ENCODE measurements at places on chromosomes 1 and 21.

GRCh38 chr1:174080819-174081218 lies 58.7 kb upstream of the RC3H1 start:
- DNase-seq, result no peak

DNA sequence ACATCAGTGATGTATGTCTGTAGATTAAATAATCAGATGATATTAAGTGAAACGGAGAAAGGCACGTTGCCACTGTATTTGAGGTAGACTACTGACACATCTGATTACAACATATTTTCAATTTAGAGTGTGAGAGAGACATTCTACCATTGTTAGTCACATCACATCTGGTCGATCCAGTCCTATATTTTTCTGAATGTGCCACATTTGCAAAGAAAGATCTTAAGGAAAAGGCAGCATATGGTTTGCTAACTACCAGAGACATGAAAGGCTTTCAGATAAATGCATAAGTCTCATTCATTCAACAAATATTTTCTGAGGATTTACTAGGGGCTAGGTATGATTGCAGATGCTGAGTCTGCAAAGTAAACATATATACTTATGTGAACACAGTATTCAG lies 114.3 kb upstream of the RUNX1 start:
- DNase-seq, result no peak

DNA sequence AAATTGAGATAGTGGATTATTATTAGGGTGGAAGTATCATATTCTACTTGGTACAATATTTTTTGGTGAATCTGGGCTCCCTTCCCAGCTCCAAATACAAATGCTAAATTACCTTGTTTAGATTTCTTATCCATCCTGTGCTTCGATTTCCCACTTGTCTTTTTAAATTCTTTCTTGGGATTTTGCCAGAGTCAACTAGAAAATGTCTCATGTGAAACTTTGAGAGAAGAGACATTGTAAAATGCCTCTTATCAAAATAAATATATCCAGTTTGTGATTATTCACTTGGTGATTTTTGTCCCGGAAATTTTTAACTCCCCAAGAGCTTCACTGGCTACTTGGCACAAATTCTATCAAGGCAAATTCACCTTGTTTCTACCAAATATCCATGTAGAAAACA lies 202.0 kb downstream of the FMN2 start:
- no peak for DNase-seq

DNA sequence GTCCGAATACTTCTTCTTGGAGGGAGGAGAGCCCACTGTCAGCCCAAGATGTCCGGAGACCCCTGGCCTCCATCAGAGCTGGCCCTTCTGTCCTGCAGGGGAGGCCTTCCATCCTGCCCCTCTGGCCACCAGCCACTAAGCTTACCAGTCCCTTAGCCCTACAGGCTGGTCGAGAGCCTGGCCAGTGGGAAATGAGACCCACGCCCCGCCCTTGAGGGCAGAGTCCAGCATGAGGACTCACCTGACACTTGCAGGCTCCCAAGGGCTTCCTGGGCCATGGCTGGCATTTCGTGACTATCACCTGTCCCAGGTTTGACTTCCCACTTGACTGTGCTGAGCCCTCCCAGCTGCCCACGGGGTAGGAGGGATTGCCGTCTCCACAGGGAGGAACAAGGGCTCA lies 361.8 kb upstream of the VAMP3 start:
- no peak for DNase-seq

DNA sequence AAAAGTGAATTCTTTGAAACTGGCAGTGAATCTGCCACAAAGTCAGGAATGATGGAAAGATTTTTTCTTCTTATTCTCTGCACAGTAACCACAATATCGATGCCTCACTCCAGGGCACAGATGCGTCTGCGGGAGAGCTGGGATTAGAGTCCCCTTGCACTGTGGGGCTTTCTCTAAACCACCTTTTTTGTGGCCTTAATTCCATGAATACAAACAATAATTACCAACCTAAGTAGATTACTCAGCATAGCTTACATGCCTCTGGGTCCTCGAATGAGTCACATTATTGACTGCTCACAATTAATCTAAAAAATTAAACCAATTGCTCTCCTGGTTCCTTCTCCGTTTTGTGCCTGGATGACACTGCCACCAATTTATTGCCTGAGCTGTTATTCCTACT lies 125.8 kb downstream of the KAZN start:
- no peak for DNase-seq

Measured in stimulated activated CD4-positive, alpha-beta T cell treated with anti-CD3 and anti-CD28 coated beads, TNF-alpha, amount 100 ng/mL, for 48 hours (primary cell).